Stimulated activated CD4-positive, alpha-beta T cell treated with anti-CD3 and anti-CD28 coated beads, Interleukin-12 subunit alpha, Interleukin-12 subunit beta, amount 100 ng/mL, for 24 hours (primary cell): ENCODE measurements at places on chromosomes 13 and 19.

GRCh38 chr13:97512732-97513131 lies 78.8 kb downstream of the RAP2A start:
- no peak for DNase-seq

DNA sequence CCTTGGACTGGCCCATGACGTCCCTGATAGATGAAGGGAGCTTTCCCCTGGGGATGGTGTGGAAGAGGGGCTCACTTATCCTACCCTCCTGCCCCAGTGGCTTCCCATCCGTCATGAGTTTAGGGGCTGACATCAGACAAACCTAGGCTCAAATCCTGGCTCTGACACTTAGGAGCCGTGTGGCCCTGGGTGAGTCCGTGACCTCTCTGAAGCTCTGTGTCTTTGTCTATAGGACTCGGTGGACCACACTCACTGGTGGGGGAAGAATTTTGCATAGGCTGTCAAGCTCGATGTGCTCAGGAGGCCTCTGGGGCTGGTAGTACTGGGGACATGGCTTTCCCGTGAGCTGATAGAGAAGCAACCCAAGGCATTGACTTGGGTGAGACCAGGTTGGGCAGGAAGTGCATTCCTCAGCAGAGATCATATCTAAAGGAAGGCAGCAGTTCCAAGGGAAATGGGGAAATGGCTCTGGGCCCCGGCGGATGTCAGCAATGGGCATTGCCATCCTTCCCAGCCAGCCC lies 17.4 kb upstream of the AP1M2 start:
- DNase-seq: no peak

DNA sequence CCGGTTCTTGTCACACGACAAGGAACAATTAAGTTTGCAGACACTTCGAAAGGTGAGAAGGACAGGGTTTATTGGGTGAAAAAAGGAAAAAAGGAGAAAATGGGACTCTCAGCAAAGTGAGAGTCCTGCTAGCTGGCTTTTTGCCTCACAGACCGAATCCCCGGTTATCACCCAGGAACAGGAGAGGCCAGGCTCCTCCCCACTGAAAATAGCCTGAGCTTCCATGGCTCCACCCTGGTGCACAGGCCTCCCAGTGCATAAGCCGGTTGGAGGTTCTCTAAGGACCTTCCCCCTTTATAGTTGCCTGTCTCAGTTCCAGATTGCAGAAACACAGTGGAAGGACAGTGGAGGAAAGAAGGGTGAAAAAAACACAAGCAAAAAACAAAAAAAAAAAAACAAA lies 571.7 kb downstream of the KCTD12 start:
- no peak for DNase-seq

DNA sequence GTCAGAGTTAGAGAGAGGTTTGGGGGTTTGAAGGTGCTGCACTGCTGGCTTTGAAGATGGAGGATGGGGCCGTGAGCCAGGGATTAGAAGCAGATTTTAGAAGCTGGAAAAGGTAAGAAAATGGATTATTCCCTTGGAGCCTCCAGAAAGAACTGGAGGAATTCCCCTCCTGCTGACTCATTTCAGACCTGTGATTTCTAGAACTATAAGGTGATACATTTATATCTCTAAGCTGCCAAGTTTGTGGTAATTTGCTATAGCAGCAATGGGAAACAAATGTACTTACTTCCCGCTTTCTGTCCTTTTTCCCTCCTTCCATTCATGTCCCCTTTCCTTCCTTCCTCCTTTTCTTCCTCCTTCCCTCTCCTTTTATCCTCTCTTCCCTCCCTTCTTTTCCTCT lies 78.5 kb upstream of the PCDH8 start:
- no peak for DNase-seq

- DNase-seq: no peak
These were observed 53.2 kb upstream of the RFC3 start for GRCh38 chr13:33764716-33765115.

DNA sequence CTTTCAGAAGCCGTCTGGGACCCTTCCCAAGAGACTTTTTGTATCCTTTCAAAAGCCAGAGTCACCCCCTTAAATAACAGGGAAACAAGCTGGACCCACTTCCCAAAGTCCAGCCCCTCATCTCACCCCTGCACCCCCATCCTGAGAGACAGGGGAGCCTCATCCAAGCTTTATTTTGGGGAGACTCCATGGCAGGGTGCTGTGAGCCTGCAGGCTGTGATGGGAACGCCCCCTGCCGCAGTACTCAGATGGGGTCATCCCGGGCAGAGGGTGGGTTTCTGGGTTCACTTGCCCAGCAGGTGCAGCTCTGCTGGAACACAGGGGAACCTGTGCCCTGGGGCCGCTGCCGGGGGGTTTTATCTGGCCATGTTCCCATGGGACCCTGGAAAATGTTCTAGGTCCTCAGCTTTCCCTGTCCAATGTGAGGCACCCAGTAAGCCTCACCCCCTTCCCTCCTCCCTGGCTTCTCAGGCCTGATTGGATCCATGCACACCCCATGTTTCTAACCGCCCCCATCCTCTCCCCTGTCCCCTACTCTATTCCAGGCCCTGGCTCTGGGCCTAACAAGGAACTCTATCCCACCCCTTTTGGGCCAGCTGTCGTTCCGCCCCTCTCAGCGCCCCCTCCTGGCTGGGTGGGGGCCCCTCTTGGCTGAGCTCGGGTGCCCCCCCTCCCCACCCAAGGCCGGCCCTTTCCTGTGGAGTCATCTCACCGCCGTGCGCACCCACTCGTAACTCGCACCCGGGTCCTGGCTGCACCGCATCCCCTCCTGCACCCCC lies 1.0 kb downstream of the HIF3A start:
- DNase-seq: no peak

- no peak for DNase-seq
These were observed 71.1 kb upstream of the KCTD15 start for GRCh38 chr19:33725567-33725966.
